ENCODE measurements at places on chromosomes 6 and 20.
A peak's percentile ranks its signal among the peaks of the same experiment; 100 is the strongest.

DNA sequence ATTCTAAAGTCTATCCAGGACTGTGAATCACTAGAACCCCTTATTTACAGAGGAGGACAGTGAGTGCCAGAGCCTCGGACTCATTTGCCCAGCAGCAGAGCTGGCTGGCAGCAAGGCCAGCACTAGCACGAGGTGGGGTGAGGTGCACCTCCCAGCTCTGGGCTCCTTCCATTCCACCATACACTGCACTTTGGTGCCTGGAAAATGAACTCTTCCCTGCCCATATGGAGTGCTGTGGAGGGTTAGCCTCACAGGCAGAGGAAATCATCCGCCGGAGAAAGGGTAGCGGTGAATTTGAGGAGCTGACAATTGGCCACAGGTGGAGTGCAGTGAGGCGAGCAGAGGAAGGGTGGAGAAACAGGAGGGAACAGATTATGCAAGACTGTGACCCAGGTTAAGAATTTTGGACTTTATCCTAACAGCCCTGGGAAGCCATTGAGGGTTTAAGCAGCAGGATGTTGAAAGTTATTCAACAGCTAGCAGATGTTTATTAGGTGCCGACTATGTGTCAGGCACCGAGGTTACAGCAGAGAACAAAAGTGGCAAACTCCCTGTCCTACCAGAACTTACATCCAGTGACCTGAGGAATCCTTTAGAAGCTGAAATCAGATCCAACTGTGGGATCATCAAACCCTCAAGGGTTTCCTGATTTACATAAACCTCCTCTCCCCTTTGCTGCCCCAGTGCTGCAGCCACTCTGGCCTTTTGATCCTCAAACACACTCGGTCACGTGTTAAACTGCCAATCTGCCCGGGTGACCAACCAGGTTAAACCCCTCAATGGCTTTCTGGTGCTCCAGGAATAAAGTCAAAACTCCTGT is 6.2 kb downstream of the TRIM26 start:
- DNase-seq, result no peak

DNA sequence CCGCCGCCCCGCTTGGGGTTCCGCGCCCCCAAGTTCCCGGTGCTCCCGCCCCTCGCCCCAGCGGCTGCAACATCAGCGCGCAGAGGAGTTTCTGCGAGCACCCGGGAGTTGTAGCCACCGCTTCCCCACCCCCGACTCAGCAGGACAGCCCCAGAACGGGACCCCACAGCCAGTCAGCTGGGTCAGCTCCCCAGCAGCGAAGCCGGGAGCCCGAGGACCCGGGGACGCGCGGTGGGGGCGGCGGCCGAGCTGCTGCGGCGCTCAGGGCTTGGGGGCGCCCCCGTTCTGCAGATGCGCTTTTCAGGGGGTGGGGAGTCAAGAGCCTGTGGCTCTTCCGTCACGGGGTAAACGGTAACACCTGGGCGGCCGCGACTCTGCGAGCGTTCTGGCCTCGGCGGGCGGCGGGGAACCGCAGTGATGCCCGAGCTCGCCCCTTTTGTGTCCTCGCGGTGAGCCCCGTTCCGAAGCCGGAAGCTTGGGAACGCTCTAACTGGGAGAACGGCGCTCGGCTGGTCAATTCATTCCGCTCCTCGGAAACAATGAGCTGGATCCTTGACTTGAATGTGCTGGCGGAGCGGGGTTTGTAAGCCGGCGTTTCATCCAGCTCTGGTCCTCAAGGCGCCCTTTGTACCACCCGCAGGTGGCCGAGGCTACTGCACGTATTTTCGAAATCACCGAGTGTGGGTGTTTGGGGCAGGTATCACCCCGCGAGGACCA is 774 bp downstream of the PLEKHG1 start:
- DNase-seq, result peak; percentile 50

- DNase-seq, result no peak
Observed at GRCh38 chr6:4291453-4292403, 156.4 kb upstream of the ECI2 start.

GRCh38 chr20:42046371-42047085 is 428.4 kb upstream of the CHD6 start:
- no peak for DNase-seq

- no peak for DNase-seq
Observed at GRCh38 chr6:57207141-57207540, 15.0 kb downstream of the RAB23 start.

DNA sequence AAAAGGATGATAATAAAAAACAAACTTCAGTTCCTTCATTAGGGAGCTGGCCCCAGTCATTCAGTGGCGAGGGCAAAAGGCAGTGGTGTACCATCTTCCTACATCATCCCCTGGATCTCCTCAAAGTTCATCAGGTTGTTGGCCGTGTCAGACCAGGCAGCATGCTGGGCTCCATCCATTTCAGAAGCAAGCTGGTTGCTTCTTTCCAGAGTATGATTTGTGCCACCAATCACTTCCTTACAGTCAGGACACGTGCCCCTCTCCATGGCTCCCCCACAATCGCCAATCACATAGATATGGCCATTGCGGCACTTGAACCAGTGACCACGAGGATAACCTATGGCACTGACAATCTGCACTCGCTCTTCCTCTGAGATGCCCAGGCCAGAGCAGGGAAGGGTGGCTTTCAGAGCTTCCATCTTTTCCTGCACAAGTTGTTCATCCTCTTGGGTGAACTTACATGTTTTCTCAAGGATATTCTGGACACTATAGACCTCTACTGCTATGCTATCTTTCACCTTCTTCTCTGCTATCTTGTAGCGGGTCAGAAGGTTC is 28.0 kb downstream of the DDX27 start:
- DNase-seq, result no peak

- no peak for DNase-seq
Observed at GRCh38 chr20:26214991-26215390, 518.3 kb upstream of the ZNF337 start.

GRCh38 chr6:137751768-137752560 is 115.1 kb upstream of the TNFAIP3 start:
- no peak for DNase-seq

DNA sequence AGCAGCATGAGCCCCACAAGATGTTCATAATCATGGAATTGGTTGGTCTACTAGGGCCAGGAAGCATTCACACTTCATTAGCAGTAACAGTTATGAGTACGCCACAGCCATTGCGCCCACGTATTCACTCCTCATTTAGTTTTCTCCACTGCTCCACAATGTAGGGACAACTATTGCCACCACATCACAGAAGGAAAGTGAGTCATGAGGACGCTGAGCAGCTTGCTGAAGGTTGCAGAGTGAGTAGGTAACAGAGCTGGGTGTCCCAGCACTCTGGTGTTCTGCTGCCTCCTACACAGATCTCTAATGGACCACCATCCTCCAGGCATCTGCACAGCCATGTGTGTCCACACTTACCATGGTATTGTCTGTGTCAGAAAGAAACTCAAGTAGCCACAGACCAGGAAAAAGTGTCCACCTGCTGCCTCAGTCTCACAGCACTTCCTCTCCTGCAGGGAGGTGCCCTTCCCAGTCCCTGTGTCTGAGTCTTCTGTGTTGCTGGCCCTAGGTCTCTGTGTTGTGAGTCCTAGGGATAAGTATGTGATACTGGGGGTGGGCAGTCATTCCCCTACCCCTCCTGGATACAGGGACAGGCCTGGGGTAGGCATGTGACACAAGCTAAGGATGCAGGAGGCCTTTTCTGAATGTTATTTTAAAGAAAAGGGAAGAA is 103.9 kb downstream of the TTLL2 start:
- no peak for DNase-seq

- DNase-seq, result no peak
Observed at GRCh38 chr6:160160450-160160849, 38.8 kb downstream of the SLC22A1 start.

DNA sequence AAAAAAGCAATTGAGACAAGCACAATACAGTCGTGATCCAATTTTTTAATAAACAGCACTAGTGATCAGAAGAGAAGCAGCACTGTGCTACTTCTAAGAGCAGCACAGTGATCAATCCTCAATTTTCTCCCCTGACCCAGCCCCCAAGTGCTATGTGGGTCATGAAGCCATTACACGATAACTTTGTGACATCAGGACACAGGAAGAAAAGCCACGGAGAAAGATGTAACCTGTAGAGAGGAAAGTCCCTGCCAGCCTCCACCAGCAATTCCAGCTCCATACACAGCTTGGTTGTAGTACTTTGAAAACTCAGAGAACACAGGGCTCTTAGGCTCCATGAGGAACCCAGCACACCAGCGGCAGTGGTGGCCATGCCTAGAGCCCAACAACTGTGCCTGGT is 45.3 kb upstream of the MYB start:
- DNase-seq, result no peak

GRCh38 chr20:62147125-62147524 is 3.6 kb downstream of the SS18L1 start:
- no peak for DNase-seq

- no peak for DNase-seq
Observed at GRCh38 chr6:130825772-130826441, 1.3 kb upstream of the SMLR1 start.

DNA sequence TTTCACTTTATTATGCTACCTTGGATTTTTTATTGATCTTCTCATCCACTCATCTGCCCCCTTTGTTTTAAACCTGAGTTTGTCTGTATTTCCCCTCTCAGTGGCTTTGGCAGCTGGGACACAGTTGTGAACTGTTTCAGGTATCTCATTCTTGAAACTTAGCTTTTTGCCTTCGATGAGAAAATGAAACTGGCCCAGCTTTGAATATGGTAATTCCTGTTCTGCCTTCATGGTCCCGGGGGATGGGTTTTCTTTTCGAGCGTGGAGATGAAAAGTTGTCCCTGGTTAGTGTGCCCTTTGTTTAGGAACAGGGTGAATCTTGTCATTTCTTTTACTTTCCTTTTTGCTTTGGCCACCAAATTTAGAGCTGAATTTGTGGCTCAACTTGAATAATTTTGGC is 25.6 kb downstream of the DHX35 start:
- DNase-seq, result no peak

DNA sequence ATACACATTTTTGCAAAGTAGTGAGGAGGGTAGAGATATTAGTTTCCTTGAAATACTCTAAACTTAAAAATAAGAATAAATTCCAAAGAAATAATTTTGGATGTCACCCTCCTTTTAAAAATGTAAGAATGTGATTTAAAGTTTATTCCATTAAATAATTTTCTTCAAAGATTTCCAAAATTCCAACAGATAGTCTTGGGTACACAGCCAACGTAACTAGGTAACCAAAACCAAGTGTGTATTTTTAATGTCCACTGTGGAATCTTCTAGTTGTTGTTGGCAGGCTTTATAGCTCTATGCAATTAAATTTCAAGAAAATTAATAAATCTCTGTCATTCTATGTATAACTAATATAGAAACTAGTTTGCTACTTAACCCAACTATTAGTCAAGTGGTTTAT is 101.3 kb downstream of the COL21A1 start:
- DNase-seq, result no peak

DNA sequence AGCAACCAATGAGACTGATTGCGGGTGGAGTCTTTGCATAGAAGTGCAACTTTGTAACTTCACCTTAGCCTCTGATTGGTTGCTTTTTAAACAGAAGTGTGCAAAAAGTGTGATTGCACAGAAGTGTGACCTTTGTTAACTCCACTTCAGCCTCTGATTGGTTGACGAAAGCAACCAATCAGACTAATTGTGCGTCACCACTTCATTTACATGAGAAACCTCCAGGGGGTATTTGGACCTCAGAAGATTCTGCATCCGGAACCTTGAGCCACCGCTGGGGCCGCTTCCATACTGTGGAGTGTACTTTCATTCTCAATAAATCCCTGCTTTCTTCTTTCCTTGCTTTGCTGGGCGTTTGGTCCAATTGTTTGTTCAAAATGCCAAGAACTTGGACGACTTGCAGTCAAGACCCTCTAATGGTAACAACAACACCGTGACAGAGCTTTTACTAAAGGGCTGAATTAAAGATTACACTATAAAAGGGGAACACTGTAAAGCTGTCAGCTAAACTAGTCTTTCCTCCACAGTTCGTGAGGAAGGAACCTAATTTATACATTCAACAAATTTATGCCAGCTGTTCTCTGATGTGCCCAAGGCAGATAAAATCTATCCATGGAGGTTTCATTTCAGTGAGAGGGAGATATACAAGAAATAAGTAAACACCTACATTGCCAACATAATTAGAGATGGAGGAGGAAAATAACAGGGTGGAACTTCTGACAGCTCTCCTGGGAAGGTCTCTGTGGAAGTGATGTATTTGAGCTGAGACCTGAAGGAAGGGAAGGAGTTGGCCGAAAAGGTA is 1.4 kb upstream of the HECA start:
- no peak for DNase-seq

DNA sequence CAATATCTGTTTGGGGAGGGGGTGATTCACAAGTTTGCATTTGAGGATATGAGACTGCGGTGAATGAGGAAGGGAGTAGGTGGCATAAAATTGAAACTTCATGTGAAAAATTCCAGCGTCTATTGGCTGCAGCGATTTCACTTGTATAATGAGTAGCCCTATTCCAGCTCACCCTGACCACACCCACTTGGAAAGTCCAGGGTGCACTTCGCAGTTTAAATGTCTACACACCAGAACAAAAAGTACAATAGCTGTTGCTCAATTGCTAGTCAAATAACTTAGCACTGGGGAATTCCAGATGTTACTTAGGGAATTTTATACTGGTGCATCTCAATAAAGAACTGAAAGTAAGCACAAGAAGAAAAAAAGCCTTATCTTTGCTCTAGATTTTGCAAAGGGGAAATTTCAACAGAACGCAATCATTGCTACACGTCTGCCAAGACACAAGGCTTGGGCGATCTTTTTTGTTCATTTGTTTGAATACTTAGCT is 6.3 kb downstream of the TNFAIP3 start:
- no peak for DNase-seq

DNA sequence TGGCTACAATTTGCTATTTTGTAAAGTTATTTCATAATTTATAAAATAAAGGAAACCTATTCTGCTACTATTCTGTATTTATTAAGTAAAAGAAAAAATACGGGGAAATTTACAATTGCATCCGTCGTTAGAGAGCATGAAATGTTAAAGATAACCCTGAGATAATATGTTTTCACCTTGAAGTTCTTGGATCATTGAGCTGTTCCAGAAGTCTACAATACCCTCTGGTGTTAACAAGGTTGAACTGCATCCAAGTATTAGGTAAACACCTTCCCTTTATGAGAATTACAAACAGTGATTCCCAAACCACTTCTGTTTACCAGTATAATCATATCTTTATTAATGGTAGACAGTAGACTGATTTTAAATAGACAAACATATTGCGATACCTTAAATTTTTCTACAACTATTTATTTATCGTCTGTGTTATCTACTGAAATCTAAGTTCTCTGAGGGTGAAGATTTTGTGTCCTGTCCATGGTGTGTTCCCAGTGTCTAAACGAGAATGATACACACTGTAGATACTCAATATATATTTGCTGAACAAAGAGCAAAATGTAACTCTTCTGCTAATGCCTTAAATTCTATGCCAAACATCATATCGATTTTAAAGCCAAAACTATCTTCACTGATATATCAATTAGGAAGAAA is 28.2 kb downstream of the TBC1D32 start:
- DNase-seq, result no peak
